M059J (cell line): ENCODE measurements at places on chromosomes 6 and 20. TPM values are rescaled to one million over a fixed set of nuclear protein-coding genes. Genes with fewer than 3 reads are reported as not detected.

GRCh38 chr6:98323605-98324004, 510.8 kb upstream of the POU3F2 start:
- no peak for DNase-seq

DNA sequence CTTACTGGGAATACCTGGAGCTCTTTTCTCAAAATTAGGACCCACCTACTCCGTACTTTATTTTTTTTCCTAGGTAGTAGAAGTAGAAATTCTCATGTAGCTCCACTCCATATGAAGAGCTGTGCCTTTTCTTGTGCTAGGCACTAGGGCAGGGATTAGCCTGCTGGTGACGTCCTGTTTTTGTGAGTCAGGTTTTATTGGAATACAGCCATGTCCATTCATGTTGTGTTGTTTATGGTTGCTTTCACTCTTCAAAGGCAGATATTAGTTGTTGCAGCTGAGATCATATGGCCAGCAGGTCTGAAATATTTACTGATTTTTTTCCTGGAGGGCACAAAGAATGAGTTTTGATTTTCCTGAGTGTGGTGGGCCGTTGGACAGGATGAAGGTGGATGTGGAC, 20.5 kb downstream of the XRN2 start:
- peak; percentile 93 for DNase-seq

The SLC22A3 gene
- total RNA-seq = 0.94 and 1.1 TPM in 2 replicates

The TRIM31 gene
- not detected in 2 replicates for total RNA-seq

- no peak for DNase-seq
Measured at GRCh38 chr20:22495789-22496188, 88.6 kb downstream of the FOXA2 start.

DNA sequence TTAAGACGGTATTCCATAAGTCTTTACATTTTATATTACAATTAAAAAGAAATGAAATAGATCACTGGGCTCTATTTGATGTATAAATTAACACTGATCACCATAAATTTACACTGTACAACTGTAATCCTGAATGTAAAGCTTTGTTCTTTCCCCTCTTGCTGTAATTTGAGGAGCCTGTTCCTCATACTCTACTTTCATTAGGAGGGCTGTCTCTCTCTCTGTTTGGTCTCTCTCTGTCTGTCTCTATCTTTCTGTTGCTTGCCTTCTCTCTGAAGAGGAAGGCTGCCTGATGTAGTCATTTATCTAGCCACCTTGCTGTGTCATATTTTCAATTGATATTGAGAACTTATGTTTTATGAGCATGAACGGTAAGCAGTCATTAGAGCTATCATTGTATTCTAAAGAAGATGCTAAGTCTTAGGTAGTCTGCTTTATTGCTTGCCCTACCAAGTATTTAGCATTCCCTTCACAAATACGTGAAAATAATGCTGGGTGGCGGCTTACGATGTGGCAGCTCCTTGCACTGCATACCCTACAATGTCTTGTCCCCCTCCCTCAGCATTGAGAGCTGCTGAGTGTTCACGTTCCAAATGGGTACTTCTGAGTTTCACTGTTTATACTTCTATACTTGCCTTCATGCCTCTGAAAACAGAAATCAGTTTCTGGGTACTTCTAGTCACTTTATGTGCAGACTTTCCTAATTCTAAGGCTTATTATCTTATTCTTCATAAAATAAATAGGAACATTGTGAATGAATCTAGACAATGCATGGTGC, 205.5 kb downstream of the NKAIN2 start:
- DNase-seq = no peak

DNA sequence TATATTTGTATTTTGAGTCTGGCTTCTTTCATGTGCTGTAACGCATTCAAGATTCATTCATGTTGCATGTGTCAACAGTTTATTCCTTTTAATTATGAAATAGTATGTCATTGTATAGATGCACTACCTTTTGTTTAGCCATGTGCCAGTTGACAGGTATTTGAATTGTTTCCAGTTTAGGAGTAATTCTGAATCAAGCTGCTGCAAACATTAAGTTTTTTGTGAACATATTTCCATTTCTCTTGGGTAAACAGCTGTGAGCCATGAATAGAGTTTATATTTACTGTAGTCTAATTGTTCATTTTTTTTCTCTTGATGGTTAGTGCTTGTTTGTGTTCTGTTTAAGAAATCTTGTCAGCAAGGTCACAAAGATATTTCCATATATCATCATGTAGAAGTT, 142.4 kb upstream of the RIPOR2 start:
- no peak for DNase-seq

DNA sequence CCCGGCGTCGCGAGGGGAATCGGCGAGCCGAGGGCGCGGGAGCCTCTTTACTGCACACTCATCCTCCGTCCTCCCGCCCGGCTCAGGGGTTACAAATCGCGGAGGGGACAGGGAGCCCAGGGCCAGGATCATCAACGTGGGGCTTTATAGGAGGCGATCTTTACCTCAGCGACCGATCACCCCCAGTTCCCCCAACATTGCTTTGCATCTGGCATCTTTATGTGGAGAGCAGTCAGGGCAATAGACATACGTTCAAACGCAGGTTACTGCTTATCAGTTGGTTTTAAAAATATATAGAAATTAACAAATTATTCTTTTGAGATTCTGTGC, 634 bp downstream of the HSF2 start:
- DNase-seq = peak; percentile 36

The C6orf15 gene
- total RNA-seq = not detected in 2 replicates

GRCh38 chr6:14375930-14376329, 258.4 kb downstream of the CD83 start:
- no peak for DNase-seq

DNA sequence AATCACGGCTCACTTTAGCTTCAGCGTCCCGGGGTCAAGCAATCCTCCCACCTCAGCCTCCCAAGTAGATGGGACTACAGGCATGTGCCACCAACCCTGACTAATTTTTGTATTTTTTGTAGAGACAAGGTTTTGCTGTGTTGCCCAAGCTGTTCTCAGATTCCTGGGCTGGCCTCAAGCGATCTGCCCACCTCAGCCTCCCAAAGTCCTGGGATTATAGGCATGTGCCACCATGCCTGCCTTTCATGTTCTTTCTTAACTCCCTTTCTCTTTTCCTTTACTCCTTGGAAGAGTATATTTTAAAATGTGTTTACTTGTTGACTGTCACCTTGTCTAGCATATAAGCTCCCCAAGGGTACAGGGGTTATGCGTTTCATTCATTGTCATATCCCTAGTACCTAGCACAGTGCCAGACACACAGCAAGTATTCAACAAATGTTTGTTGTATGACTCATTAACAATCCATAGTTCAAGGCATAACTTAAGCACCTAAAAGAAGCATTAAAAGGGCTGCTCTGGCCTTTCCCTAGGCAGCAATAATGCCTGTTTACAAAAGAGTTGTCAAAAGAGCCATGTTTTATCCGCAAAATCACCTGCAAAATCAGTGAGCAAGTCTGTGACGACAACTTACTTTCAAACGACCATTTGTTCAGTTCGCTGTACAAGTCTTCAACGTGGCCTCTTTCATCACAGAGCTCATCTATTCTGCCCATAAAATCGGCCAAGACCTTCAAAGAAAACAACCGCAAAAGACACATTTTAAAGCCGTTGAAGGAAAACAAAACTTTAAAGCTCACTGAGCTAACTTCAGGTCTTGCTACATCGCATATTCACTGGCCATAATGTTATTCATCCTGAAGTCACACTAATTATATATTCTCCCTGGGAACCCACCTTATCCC, 4.6 kb downstream of the CYP24A1 start:
- DNase-seq = peak; percentile 62

DNA sequence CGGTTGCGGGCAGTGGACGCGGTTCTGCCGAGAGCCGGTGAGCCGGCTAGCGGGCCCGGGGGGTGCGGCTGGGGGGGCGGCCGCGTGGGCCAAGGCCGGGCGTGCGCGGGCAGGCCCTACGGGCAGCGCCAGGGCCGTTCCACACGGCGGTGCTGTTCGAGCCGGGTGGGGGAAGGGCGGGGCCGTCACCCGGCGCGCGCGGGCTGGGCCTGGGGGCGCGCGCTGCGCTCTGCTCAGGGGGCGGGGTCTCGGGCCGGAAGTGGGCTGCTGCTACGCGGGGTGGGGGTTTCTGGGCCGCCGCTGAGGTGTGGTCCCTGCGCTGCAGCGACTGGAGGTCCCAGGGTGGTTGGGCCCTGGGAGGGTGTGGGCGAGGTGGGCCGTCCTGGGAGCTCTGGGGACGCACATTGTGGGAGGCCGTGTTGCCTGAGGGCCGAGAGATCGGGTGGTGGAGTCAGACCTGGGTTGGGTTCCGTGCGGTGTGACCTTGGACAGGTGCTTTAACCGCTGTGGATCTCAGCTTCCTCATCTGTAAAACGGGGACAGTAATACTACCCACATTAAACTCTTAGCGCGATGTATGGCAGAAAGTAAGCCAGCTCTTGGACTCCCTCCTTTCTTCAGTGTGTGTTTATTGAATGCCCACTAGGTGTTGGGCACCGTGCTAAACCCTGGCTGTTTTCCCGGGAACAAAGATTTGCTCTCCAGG, 391 bp downstream of the MAPRE1 start:
- peak; percentile 67 for DNase-seq
